HTR-8/SVneo (cell line): ENCODE measurements at places on chromosomes 12 and 14.

DNA sequence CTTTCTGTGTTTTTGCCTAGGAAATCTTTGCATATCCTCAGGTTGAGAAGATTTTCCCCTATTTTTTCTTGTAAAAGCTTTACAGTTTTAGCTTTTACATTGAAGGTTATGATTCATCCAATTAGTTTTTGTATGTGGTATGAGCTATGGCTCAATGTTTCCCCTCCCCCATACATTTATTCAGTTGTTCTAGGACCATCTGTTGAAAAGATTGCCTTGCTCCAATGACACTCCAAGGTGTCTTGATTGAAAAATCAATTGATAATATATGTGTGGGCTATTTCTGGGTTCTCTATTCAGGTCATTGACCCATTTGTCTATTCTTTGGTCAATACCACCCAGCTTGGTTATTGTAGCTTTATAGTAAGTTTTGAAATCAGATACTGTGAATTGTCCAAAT, 42.6 kb downstream of the LRTM2 start:
- DNase-seq, result no peak

DNA sequence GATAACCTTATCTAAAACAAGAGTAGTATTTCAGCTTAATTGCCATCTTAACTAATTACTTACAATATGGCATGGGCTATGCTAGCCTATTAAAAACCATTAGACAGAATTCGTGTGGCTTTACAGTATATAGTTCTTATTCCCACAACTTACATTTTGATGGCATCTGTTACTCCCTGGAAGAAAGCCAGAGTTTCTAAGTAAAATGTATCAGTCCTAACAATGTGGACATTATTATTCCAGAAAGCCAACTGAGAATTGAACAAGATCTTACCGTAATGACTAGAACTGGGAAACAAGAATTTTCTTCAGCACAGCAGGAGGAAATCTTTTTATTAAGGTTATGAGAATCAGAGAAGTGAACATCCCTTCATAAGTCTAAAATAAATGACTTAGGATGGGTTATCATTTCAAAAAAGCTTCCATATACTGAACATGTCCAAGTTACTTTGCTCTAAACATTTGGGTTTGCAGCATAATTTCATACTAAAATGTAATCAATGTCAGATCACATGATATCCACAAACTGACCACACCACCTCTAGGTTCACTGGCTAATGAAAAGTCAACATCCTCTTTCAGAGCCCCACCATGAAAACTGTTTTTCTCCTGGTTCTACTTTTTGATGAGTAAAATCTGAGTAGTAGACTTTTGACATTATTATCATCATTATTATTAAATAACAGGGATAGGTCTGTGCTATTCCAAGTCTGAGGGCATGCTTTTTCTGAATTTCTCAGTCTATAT, 179.7 kb downstream of the SSPN start:
- no peak for DNase-seq

GRCh38 chr12:78183824-78184223, 353.1 kb downstream of the NAV3 start:
- no peak for DNase-seq

DNA sequence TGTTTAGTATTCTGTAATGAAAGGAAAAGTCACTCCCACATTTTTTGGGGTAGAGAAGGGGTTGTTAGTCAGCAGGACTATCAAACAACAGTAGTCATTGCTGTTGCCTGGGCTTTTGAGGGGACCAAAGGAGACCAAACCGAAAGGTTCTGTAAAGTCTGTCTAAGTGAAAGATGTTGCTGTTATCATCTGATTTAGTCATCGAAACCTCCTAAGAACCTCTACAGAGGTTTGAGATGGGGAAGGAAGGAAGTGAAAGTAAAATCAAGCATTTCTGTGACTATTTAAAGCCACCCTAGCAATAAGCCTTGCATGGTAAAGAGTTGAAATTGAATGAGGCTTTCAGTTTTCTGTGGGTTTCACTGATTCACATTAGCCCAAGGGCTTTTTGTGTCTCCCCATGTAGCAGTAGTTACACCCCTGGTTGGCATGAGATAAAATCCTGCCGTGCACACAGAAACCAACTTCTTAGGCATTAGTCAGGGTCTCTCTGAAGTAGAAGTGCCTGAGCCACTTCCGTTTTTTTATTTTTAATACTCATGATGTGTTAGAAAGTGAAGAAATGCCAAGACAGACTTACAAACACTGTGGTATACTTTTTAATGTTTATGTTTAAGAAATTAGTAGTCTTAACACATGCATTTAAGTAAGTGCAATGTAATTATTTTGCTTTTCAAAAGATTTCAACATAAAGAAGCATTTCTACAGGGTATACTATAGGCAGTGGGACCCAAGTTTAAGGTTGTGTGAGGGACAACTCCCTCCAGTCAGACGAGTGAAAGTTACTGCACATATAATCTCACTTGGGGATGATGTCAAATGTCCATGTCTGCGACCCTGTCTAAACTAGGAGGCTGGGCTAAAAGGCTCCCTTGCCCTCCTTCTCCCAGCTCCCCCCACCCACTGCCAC, 50.4 kb downstream of the DYRK2 start:
- no peak for DNase-seq

- no peak for DNase-seq
These were observed 946 bp downstream of the DDX24 start for GRCh38 chr14:94079891-94080620.

GRCh38 chr12:5430641-5431603, 986 bp upstream of the NTF3 start:
- no peak for DNase-seq

DNA sequence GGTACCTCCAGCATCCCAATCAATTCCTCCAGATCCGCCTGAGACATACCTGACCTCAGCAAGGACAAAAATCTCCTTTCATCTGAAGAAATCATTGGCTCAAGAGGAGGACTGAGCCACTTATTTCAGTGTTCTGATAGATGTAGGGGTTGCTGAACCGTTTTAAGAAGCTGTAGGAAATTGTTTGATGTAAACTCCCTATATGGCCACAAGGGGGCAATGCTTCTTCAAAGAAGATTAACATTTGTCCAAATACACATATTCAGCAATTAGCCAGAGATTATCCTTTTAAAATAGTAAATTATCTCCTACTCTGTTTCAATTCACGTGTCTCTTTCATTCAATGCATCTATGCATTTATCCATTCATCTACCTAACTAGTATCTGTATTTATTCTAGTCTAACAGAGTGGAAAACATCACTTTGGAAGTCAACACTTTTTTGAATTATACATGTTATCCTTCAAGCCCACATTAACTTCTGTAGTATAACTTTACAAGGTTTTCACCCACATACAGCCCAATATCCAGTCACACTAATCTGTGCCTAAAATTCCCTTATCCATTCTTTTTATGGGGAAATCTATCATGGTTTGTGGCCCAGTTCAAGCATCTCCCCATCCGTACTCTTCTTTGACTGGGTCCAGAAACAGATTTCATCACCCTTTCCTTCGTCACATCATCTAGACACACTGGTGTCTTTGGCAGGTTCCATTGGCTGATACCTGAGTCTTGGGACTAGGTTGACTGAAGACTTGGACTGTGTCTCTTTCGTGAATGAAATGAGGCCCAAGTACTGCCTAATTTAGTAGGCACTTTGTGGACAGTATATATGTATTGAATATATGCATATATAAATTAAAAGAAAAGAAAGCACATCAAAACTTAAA, 411.0 kb upstream of the OR4E1 start:
- DNase-seq, result peak; percentile 6

DNA sequence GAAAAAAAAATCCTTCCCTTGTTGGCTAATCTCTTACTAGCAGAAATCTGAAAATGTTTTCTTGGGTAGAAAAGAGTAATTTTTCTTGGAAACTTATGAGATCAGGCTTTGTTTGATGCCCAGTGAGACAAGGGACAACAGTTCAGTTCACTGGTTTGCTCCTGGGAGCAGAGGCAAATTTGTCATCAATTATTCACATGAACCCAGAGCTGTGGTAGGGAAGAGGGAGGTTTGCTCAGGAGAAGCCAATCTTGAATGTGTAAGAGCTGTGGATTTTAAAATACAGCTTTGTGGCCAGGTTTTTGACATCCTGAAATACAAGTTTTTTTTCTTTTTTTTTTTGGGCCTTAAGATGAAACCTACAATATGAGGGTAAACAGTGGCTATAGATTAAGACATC, 426.6 kb downstream of the ATP23 start:
- no peak for DNase-seq

GRCh38 chr12:54611715-54612149, 23.0 kb downstream of the LACRT start:
- no peak for DNase-seq

DNA sequence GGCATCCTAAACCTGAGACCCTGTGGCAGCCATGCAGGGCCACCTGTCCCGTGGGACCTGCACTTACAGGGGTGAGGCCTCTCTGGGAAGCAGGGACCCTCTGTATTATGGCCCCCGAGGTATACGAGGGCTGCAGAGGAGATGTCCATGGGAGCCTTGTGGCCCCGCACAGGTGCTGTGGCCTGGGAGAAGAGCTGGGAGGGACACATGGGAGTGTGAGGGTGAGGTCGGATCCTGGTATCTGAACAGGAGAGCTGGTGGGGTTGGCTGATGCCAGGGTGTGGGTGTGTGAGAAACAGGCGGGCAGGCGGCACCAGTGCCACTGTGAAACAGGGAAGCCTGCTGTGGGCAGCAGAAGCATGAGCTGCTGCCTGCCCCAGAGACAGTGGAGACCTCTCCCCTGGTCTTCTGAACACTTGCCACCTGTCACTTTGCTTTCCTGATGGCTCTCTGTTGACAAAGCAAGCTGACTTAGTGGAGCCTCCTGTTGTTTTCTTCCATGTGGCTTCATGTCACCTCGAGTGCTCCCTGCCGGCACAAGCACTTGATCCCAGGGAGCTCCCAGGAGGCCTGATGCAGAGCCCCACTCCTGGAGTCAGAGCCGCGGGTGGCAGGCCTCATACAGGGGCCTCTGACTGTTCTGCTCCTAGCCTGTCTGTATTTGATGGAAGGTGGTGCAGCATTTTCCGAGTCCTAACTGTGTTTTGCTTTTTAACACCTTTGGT, 19.8 kb upstream of the AMN start:
- DNase-seq, result no peak

- DNase-seq, result peak; percentile 88
These were observed 5.7 kb downstream of the WNT5B start for GRCh38 chr12:1634590-1635191.

- no peak for DNase-seq
These were observed 660.1 kb downstream of the MED13L start for GRCh38 chr12:115617391-115617790.

DNA sequence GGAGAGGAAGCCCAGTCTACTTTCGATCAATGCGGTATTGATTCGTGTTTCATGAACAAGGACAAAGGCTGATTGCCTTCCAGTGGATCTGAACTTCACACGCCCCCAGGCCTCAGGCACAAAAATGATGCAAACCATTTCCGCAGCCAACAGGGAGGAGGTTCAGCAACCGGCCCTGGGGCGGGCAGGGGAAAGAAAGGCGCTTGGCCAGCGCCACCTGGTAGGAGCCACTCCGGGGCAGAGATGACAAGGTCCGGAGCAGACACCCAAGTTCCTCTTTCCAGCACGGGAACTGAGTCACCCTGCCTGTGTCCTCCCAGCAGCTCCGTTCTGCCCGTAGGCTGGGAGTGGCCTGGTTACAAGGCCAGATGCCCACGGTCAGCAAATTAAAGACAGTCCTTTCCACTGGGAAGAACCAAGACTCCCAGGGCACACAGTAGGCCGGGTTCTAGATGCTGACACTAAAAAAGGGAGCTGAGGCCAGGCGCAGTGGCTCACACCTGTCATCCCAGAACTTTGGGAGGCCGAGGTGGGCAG, 136.3 kb downstream of the SCARB1 start:
- DNase-seq, result peak; percentile 58

- no peak for DNase-seq
These were observed 196.5 kb downstream of the NOVA1 start for GRCh38 chr14:26401179-26401968.

- no peak for DNase-seq
These were observed 39.9 kb downstream of the SOX5 start for GRCh38 chr12:23909551-23909950.

- no peak for DNase-seq
These were observed 11.5 kb downstream of the PSMB5 start for GRCh38 chr14:23023022-23023794.

DNA sequence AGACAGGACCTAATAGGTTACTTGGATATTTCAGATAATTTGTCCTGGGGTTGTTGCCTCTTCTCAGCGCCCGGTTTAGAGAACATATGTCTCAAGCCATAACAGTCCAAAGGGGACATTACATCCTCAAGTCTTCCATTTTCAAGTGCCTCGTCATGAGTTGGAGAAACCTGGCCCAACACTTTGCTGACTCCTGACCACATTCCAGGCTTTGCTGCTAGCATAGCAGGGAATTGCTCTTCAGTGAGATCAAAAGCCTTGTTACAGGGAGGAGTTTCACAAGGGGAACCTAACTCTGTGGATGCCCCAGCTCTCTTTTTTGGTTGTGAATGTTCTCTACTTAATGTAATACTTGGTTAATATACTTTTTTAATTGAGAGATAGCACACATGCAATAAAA, 8.2 kb upstream of the MMP19 start:
- DNase-seq, result no peak

- peak; percentile 50 for DNase-seq
These were observed 319.4 kb downstream of the KCNC2 start for GRCh38 chr12:74890237-74890599.

- no peak for DNase-seq
These were observed 12.9 kb upstream of the FAM181A start for GRCh38 chr14:93914278-93914677.

DNA sequence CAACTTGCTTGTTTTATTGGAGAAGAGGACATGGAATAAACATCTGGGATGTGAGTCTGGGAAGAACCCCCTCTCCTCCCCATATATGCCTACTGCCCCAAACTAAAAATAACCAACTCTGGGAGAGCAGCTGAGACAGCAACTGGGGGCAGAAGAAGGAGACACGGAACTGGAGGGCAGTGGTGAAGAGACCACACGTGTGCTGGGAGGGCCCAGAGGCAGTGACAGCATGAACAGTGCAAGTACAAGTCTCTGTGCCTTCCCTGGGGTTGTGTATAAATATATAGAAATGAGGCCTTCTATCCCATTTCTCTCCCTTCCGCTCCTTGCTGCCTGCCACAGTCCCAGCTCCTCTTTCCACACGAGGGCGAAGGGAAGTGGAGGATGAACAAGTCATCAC, 4.0 kb upstream of the KRT73 start:
- DNase-seq, result no peak

DNA sequence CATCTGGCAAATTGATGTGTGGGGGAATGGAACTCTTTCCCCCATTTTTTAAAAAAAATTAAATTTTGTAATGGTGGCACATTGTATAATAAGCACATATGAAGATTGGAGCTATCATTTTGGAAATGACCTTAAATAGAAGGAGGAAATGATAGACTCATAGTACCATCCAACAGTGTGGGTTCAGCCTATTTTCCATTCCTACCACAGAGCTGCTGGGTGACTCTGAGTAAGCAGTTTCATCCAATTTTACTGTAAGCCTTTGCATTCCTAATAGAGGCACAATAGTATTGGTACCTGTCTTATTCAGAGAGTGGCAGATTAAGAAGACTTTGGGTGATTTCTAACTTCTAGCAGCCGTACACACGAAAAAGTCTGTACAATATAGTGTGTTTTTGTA, 304.5 kb downstream of the RAD51B start:
- no peak for DNase-seq
